NCI-H1694 treated with DMSO at 0.1 percent for 48 hours (cell line): ENCODE measurements at places on chromosomes 5 and 9.
A peak's percentile ranks its signal among the peaks of the same experiment; 100 is the strongest.

DNA sequence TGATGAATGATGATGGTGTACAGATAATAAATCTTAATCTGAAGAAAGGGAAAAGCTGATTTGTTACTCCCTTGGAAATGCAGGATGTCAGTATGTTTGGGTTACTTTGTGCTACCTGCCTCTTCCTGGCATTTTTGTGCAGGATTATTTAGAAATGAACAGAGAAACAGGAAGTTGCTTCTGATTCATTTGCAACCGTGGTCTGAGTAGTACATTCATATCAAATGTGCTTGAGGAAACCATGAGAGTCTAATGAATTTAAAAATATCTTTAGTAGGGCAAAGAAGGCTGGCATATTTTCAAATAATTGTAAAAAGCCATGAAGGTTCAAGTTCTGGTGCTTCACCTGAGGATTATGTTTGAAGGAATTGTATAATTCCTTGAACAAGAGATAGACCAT, 391.6 kb downstream of the TMEM161B start:
- DNase-seq = no peak

- no peak for DNase-seq
Measured at GRCh38 chr5:113678202-113678601, 164.7 kb downstream of the YTHDC2 start.

GRCh38 chr9:126692759-126693427, 79.2 kb downstream of the LMX1B start:
- no peak for DNase-seq

- DNase-seq = peak; percentile 52
Measured at GRCh38 chr5:74673011-74673790, 11.8 kb upstream of the HEXB start.

DNA sequence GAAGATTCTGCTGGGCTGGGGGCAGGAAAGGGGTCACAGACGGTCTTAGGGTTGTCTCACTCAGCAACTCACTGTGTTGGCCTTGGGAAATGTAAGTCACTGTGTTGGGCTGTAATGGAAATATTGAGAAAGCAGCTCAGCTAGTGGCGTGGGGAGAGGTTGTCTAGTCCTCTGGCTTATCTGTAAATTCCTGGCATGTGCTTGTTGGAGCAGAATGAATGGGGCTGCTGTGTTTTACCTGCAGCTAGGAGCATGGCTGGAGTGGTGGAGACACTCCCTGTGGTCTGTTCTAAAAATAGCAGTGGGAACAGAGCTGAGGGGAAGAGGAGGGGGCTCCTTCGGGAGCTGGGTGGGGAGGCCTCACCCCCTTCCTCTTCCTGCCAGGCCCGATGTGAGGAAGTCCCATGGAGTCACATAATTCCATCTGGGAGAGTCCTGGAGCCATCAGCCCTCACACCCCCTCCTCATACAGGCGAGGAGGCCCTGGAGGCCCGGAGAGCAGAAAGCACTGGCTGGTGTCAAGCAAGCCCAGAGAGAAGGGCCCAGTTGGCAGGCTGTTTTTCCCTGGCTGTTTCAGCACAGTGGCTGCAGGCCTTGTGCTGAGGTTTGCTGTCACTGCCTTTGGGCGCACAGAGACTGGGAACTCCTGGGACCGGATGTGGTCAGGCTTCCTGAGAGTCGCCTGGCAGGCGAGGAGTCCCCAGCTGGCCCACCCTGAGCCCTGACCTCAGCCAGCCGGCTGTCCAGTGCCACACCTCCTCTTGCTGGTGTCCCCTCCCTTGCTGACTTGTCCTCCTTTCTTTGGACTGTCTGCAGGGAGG, 84.9 kb downstream of the RGS3 start:
- no peak for DNase-seq

- no peak for DNase-seq
Measured at GRCh38 chr9:38699337-38699736, 20.6 kb downstream of the FAM240B start.

- DNase-seq = peak; percentile 71
Measured at GRCh38 chr9:79300068-79300467, 271.7 kb upstream of the TLE4 start.

- no peak for DNase-seq
Measured at GRCh38 chr9:14415947-14416346, 102.0 kb upstream of the NFIB start.

- no peak for DNase-seq
Measured at GRCh38 chr5:38070304-38070950, 187.9 kb upstream of the EGFLAM start.

DNA sequence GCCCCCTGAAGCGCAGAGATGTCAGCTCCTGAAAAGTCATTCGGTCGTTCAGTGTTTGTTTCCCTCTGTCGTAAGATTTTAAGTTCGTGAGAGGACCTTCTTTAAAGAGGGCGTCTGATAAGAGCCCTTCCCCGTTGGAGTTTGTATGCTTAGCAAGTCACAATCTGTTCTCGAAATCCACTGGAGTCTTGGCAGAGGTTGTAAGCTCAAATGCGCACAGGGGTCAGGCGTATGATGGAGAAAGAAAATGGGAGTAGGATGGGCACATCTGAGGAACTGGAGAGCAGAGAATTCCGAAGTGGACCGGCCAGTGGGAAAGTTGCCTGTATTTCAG, 710 bp downstream of the HSD17B4 start:
- no peak for DNase-seq
